Regular cardiac myocyte (primary cell): ENCODE measurements at places on chromosomes 16 and 17. TPM values are rescaled to one million over a fixed set of nuclear protein-coding genes. Genes with fewer than 3 reads are reported as not detected.

The CDH1 gene
- 0.28 and 1.3 TPM in 2 replicates for total RNA-seq

The NGFR gene
- total RNA-seq, result 0.19 and 0.28 TPM in 2 replicates

The ENKD1 gene
- 13.2 and 17.8 TPM in 2 replicates for total RNA-seq

The CCL16 gene
- total RNA-seq, result not detected in 2 replicates

The ARL5C gene
- total RNA-seq, result 0.38 TPM in 1 of 2 replicates, not detected in the other

The KRT31 gene
- not detected in 2 replicates for total RNA-seq

The WDR59 gene
- 10.4 and 12.8 TPM in 2 replicates for total RNA-seq

The EME1 gene
- 3.7 and 18.0 TPM in 2 replicates for total RNA-seq

The KRTAP16-1 gene
- total RNA-seq, result not detected in 2 replicates

The MGAT5B gene
- 0.28 and 0.38 TPM in 2 replicates for total RNA-seq

The EMP2 gene
- total RNA-seq, result 10.7 and 16.9 TPM in 2 replicates

The C16orf82 gene
- not detected in 2 replicates for total RNA-seq

The SCGB1C2 gene
- not detected in 2 replicates for total RNA-seq

The SCARF1 gene
- total RNA-seq, result 0.96 and 3.1 TPM in 2 replicates

The ZSCAN10 gene
- not detected in 2 replicates for total RNA-seq

The GRIN2C gene
- 0.19 and 0.28 TPM in 2 replicates for total RNA-seq

The VASN gene
- 74.2 and 77.5 TPM in 2 replicates for total RNA-seq

The CACNG3 gene
- not detected in 2 replicates for total RNA-seq

The CD79B gene
- 1.1 and 5.4 TPM in 2 replicates for total RNA-seq

The SPECC1 gene
- total RNA-seq, result 13.2 and 26.5 TPM in 2 replicates

The HNF1B gene
- under 0.01 and 0.19 TPM in 2 replicates for total RNA-seq

The C17orf107 gene
- total RNA-seq, result 2.5 and 5.9 TPM in 2 replicates

The KRT28 gene
- not detected in 2 replicates for total RNA-seq

The TNFSF12 gene
- total RNA-seq, result 3.6 and 14.1 TPM in 2 replicates

The NACA2 gene
- total RNA-seq, result not detected in 2 replicates

The NDE1 gene
- total RNA-seq, result 27.9 and 62.9 TPM in 2 replicates

The ADGRG1 gene
- total RNA-seq, result 4.5 and 6.1 TPM in 2 replicates

The SLC7A6OS gene
- 9.9 and 10.9 TPM in 2 replicates for total RNA-seq

The LHX1 gene
- total RNA-seq, result not detected in 2 replicates

The FOXN1 gene
- total RNA-seq, result not detected in 2 replicates

The MYH1 gene
- not detected in 2 replicates for total RNA-seq

The SLC35G6 gene
- total RNA-seq, result not detected in 2 replicates

The ARHGDIG gene
- 0.85 TPM in 1 of 2 replicates, not detected in the other for total RNA-seq

The HOXB5 gene
- total RNA-seq, result under 0.01 TPM in 1 of 2 replicates, not detected in the other

The SLC16A3 gene
- 203 and 289 TPM in 2 replicates for total RNA-seq

The DECR2 gene
- total RNA-seq, result 9.0 and 19.4 TPM in 2 replicates

The KRT40 gene
- not detected in 2 replicates for total RNA-seq

The SCIMP gene
- not detected in 2 replicates for total RNA-seq

The STX1B gene
- total RNA-seq, result 0.19 and 0.28 TPM in 2 replicates

The CTRB2 gene
- not detected in 2 replicates for total RNA-seq

The KRTAP4-5 gene
- not detected in 2 replicates for total RNA-seq

The RNF222 gene
- total RNA-seq, result not detected in 2 replicates

The SLC43A2 gene
- total RNA-seq, result 5.9 and 7.9 TPM in 2 replicates

The CKLF gene
- total RNA-seq, result 66.0 and 115 TPM in 2 replicates

The CMIP gene
- 2.8 and 3.5 TPM in 2 replicates for total RNA-seq

The MRPL58 gene
- 27.9 and 47.0 TPM in 2 replicates for total RNA-seq

The KRTAP4-9 gene
- not detected in 2 replicates for total RNA-seq

The TEKT5 gene
- total RNA-seq, result not detected in 2 replicates
